Spleen (tissue), 13 donors: ENCODE measurements at places on chromosomes 4 and X. TPM values are rescaled to one million over a fixed set of nuclear protein-coding genes. Genes with fewer than 3 reads are reported as not detected.

The NEIL3 gene
- total RNA-seq = 1.6 TPM

The GPR82 gene
- total RNA-seq = 1.7 TPM

The AKAP4 gene
- not detected for total RNA-seq

The APLN gene
- not detected for total RNA-seq

DNA sequence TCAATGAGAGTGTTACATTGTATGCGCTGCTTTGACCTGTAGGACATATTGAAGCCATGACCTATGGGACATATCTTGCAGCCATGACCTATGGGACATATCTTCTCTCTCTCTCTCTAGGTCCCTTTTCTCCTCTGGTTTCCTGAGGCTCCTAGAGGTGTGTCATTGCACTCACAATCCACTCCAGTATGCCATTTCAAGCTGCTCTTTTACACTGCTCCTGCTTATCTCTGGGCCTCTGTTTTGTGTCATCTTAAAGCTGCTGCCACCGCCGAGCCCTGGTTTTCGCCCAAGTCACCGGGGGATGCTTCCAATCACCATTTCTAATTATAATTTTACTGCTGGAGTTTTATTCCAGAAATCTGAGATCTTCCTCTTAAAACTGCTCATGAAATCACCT, 336.1 kb downstream of the GALNTL6 start:
- H3K4me1 ChIP-seq = no peaks in the 10 kb centered on the region
- no peak overlapping the region for H3K4me3 ChIP-seq
- no peaks in the 10 kb centered on the region for H3K27me3 ChIP-seq
- no peaks in the 10 kb centered on the region for H3K36me3 ChIP-seq
- no peak for DNase-seq

DNA sequence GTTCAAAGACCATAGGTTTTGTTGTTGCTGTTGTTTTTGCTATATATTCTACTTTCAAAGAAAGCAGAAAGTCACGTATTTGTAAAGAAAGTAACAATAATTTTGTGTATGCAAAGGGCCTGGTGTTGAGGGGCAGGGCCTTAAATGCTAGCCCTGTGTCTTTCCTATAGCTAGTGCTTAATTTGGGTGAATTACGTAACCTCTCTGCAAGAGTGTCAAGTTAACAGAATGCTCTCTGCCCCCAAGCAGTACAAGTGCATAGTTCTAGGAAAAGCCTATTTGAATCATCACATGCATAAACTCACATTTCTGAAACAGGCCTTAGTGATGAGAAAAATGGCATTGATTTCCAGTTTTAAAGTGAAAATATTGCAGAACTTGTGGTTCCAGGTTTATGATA, 663.6 kb downstream of the STIM2 start:
- no peak overlapping the region for H3K4me3 ChIP-seq
- no peaks in the 10 kb centered on the region for H3K36me3 ChIP-seq
- H3K4me1 ChIP-seq = no peaks in the 10 kb centered on the region
- H3K27ac ChIP-seq = no peak overlapping the region

- H3K27me3 ChIP-seq = no peaks in the 10 kb centered on the region
- H3K4me1 ChIP-seq = no peaks in the 10 kb centered on the region
- no peak overlapping the region for H3K4me3 ChIP-seq
- no peaks in the 10 kb centered on the region for H3K36me3 ChIP-seq
- DNase-seq = no peak
Measured at GRCh38 chr4:188960411-188961093, 821.3 kb downstream of the TRIML1 start.

- DNase-seq = no peak
- no peak overlapping the region for H3K27ac ChIP-seq
- no peaks in the 10 kb centered on the region for H3K27me3 ChIP-seq
- no peaks in the 10 kb centered on the region for H3K36me3 ChIP-seq
- H3K4me1 ChIP-seq = no peaks in the 10 kb centered on the region
- H3K4me3 ChIP-seq = no peak overlapping the region
Measured at GRCh38 chr4:7530082-7530481, 95.4 kb upstream of the PSAPL1 start.

DNA sequence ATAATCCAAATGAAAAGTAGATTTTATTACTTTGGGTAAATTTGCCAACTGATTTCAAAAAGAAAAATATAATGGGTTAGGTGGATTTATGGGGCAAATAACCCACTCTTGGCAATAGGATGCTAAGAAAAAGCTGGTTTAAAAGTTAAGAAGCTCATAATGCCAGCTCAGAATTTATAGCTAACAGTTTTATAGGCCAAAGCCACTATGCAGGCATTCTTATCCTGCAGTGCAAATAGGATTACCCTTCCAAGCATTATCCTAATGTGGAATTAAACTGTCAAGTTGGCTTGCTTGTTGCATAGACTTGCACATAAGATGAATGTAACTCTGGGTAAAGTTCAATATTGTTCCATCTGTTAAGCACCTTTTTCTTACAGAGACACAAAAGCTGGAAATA, 703.0 kb downstream of the PCDH18 start:
- no peak overlapping the region for H3K27ac ChIP-seq
- no peaks in the 10 kb centered on the region for H3K4me1 ChIP-seq
- H3K27me3 ChIP-seq = no peaks in the 10 kb centered on the region
- no peaks in the 10 kb centered on the region for H3K36me3 ChIP-seq
- DNase-seq = no peak
- no peak overlapping the region for H3K4me3 ChIP-seq

GRCh38 chr4:126986828-126987227, 645.9 kb upstream of the INTU start:
- no peaks in the 10 kb centered on the region for H3K4me1 ChIP-seq
- H3K4me3 ChIP-seq = no peak overlapping the region
- no peaks in the 10 kb centered on the region for H3K36me3 ChIP-seq
